ENCODE measurements at places on chromosomes 7 and 10.

GRCh38 chr7:43135129-43135528, 22.7 kb downstream of the HECW1 start:
- no peak for DNase-seq

DNA sequence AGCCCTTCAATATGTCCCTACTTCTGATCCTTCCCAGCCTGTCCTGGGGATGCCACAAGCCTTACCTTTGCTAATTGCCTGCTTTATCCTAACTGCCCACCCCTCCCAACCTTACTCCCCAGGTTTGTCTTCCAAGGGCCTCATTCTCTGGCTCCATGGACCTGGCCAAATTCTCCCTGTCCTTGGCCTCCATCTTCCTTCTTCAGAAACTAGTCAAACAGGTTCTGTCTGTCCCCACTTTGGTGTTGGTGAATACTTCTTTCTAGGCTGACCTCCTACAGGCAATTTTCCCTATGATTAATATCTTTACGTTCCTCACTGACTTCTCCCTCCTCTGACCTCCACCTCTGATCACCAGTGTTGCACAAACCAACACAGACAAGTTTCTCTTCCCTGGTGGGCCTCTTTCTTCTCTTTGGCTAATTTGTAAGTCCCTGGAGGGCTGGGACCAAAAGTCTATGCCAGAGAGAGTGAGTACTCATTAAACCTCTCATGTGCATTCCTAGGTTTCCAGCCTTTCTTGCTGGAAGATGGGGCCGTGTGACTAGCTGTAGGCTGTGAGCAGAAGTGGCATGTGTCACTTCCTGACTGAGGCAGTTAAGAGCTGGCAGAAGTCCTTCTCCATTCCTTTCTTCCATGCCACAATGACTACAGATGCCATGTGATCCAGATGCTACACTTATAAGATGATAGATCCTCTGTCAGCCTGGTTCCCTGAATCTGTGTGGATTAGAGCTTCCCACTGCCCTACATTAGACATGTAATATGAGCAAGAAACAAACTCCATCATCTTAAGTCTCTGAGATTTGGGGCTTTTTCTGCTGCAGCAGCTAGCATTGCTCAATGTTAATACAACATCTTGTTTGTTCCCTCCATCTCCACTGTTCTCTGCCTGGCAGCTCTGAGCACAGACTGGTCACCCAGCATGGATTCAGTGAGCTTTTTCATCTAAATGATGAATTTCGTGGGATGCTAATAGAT, 382.7 kb downstream of the RPS24 start:
- no peak for DNase-seq

DNA sequence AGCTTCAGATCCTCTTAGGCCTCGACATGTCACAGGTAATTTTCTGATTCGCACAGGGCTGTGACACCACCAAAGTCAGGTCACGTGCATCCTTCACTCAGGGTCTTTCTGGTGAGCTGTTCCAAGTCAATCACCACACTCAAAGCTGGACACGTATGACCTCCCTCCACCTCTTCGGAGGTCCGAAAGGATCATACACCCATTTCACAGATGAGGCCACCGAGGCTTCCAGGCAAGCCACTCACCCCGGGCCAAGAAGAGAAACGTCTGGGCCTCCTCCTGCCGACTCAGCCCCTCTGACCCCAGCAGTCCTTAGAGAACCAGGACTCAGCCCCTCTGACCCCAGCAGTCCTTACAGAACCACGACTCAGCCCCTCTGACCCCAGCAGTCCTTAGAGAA, 74.6 kb downstream of the FOXL3 start:
- DNase-seq, result no peak

- DNase-seq, result no peak
These were observed 33.5 kb downstream of the LYZL2 start for GRCh38 chr10:30596013-30596412.

DNA sequence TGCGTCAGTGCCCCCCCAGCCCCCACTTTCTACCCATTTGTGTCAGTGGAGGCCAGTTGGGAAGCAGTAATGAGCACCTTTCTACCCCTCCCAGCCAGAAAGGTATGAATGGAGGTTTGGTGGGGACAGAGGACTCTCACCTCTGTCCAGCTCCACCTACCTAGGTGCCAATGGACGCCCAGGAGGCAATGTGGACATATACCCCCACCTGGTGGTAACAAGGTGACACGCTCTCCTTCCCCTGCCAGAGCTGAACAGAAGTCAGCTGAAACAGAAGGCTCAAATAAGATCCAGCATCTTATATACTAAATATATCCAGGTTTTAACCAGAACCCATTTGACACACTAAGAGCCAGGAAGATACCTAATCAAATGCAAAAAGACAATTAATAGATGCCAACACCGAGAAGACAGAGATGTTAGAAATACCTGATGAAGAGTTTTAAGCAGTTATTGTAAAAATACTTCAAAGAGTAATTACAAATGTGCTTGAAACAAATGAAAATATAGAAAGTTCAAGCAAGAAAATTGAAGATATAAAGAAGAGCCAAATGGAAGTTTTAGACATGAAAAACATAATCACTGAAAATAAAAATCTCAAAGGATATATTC, 18.4 kb upstream of the SORCS3 start:
- no peak for DNase-seq

DNA sequence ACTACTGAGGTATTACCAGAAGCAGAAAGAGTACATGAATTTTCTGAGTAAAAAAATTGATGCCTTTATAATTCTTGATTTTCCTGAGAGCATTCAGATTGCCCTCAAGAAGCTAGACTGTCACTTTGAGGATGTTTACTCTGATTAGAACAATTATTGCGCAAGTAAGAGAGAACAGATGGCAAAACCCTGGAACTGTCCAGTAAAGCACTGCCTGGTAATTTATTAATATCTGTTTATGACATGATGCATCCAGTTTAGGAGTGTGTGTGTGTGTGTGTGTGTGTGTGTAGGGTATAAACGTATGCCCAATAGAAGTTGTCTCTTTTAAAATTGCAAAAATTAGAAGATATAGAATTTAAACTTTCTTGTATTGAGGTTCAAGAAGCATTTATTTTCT, 379.7 kb downstream of the PHTF2 start:
- DNase-seq, result no peak

DNA sequence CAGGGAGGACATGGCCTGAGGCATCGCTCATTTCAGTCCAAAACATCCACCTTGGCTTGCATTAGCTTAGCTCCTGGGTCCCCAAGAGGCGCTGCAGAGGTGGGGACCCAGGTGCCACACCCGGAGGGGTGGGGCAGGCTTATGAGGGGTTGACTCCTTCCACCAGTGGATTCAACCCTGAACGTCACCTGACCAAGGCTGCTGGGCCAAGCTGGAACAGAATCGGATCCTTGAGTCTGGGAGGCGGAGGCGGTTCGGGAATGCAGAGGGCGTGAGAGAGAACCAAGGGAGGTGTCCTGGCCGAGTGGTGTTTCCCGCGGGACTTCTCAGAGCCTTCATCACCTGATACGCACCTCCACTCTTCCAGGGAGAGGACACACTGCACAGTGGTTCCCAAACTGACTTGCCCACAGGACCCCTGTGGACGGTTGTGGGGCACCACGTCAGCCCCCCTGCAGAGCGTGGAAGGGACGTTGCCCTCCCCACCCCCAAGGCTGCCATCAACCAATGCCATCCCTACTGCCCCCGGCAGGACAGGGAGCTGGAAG, 4.5 kb upstream of the MICALL2 start:
- DNase-seq, result no peak

GRCh38 chr7:131365838-131366237, 38.2 kb downstream of the MKLN1 start:
- DNase-seq, result no peak

GRCh38 chr10:45408421-45409319, 34.7 kb downstream of the ALOX5 start:
- no peak for DNase-seq

DNA sequence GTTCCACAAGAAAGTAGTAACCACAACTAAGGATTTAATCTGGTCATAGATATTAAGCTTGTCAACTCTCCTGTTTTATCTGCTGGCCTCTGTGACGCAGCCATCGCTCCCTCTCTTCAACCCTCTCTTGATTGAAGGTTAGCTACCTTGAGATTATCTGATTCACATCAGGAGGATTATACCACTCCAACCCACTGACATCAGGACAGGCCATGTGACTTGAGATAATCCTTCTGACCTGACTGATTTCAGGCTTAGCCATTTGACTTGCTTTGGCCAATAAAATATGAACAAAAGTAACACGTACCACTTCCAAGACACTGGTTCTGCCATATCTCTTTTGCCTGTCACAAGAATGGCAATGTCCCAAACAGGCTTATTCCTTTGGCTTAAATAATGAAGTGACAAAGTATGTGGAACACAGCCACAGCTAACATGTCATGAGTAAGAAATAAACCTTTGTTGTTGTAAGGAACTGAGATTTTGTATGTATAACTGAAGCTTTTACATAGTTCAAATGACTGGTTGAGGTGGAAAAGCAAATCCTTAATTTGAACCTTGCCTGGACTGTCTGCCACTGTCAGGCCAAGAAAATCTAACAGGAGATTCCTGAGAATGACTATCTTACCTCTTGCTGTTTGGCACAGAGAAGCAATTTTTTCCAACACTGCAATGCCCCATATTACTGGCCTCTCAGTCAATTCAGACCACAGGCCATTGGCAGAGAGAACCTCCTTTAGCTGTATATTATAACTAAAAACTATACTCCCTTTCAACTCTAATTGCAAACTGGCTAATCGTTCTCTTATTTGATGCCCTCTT, 13.9 kb downstream of the ZNF438 start:
- DNase-seq, result no peak

GRCh38 chr10:59706851-59707797, 2.5 kb downstream of the SLC16A9 start:
- DNase-seq, result no peak

DNA sequence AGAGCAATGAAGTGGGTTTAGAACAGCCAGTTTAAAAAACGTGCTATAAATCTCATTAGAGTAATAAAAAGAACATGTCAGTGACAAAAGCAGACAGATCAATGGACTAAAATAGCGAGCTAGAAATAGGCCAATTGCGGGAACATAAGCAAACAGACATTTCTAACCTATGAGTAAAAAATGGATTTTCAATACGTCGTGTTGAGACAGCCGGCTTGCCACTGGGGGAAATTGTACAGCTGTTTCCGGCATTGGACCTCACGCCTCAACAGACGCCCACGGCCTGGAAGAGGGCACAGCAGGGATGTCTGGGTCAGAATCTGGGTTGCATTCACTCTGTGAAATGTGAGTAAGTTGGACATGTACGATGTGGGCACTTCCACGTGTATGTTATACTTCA, 92.9 kb downstream of the SVOPL start:
- DNase-seq, result no peak

DNA sequence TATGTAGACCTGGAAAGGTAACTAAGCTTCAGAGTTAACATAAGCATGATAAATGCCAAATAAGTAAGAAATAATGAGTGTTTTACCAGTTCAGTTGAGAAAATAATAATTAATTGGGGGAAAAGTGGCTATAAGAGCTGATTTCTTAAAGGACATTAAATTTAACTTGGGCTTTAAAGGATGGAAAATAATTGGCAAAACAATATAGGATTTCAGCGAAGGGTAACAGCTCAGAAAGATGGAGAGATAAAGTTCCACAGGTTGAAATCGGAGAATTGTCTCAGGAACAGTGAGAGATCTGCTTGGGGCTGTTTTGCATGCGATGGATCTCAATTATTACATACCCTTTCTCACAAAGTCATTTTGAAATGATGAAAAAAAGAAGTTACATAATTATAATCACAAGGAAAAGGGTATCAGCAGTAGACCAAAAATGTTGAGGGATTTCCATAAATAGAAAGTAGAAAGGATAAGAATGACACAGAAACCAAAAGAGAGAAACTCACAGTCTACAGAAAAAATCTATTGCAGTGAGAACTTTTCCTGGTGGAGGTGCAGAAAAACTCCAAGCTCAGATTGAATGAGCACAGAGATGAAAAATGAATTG, 40.1 kb upstream of the ITGB8 start:
- DNase-seq, result no peak

GRCh38 chr7:108016841-108017775, 14.1 kb upstream of the LAMB1 start:
- no peak for DNase-seq

DNA sequence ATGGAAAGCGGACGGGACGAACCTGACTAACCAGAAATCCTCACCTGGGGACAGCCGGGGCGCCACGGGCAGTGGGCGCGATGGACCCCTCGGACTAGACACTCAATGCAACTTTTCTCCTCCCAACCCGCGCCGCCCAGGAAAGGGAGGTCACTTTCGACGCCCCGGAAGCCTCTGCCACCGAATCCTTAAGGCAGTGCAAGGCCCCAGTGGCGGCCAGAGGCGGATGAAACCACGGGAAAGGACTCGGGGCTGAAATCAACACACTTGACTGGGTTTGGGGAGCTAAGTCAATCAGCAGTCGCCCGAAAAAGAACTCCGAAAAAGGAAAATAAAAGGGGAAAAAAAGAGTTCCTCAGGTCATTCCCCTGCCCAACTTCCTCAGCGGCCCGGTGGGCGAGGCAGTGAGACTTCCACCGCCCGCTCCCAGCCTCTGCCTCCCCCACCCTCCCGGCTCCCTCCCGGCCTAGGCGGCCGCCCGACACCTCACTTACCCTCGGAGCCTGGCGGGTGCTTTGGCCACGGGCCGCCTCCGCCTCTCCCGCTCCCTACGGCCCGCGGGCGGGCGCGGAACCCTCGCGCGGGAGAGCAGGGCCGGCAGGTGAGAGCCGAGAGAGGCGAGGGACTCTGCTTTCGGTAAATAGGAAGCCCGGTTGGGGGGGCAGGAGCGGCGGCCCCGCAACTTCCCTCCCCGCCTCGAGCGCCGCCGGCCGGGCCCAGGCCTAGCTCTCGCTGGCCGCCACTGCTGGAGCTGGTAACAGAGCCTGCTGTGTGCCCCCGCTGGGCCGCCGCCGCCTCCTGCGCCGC, 518 bp downstream of the WAPL start:
- DNase-seq, result no peak

- no peak for DNase-seq
These were observed 16.0 kb upstream of the ITGA8 start for GRCh38 chr10:15735763-15736162.

DNA sequence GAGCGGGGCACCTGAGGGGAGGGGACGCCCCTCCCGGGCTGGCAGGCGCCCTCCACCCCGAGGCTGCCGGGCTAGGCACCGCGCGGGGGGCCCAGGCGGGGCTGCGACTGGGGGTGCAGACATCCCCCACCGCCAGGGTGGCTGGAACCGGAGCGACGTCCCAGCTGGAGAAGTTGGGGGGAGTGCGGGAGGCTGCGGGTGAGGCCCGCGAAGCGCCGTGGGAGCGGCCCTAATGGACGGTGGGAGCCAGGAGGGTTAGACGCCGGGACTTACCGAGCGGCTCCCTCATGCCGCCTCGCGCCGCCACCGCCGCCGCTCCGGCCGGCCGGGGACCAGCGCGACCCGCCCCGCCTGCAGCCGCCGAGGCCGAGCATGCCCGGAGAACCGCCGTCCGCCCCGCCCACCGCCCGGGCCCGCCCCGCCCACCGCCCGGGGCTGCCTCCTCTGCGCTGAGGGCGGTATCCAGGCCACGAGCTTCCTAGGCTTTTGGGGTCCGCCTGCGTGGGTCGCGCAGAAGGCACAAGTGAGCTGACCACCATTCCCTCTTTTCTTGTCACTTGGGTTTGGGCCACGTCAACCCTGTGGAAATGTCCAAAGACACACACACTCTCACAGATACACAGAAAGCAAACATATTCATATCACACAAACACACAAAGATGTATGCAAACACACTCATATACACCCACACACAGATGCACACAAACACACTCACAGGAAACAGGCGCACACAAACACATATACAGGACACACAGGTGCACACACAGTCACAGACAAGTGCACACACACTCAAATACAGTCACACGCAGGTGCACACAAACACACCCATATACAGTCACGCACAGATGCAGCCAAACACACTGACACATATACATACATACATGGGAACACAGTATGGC, at the start of gene JCAD:
Gene JCAD (minus strand): TSS at position 378 of the 899 bp plus-strand sequence. CDS start 11,774 bp downstream, outside the sequence.
- peak; percentile 5 for DNase-seq

Data from memory B cell (primary cell).